ENCODE measurements at places on chromosomes 2 and 18. TPM values are rescaled to one million over a fixed set of nuclear protein-coding genes. Genes with fewer than 3 reads are reported as not detected.

DNA sequence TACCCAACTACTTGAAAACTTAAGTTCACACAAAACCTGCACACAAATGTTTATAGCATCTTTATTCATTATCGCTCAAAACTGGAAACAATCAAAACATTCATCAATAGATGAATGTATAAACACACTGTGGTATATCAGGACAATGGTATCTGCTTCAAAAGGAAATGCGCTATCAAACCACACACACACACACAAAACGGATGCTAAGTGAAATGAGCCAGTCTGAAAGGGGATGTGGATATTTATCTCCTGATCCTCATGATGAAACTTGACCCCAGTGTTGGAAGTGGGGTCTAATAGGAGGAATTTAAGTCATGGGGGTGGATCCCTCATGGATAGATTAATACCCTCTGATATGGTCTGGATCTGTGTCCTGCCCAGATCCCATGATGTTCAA, 22.0 kb downstream of the PDCL3 start:
- no peak for DNase-seq

PAX8 gene
- total RNA-seq, result 0.09 TPM

GRCh38 chr18:43108882-43109281, 6.6 kb downstream of the RIT2 start:
- DNase-seq, result no peak

DNA sequence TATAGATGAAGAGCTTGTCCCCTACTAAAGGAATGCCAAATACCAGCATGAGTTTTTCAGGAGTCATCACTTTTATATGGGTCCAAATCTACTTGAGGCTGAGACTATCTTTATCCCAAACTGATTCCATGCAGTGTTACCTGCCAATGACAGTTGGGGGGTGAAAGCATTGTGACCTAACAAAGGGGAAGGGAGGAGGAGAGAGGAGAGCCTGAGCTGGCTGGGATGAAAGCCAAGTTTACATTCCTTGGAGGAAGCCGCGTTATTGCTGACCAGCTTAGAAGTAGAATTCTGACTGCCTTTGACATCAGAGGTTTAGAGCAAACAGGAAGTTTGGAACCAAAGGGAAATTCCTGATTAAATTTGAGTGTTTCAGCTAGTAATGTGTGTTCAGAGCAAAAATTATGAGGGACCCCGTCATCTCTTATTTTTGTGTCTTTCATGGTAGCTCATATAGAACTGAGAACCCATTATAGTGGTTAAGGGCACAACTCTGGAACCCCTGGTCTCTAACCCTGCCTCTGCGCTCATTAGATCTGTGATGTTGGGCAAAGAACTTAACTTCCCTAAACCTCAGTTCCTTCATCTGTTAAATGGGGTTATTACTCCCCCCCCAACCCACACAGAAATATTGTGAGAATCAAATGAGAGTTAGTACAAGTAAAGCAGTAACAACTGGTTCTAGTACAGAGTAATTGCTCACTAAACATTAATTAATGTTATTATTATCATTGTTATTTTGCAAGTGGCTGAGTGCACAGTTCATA, 199.3 kb upstream of the EPAS1 start:
- DNase-seq, result no peak

FKBP1B gene
- total RNA-seq, result 3.6 TPM

- DNase-seq, result no peak
Measured at GRCh38 chr2:68835621-68836020, 35.6 kb downstream of the BMP10 start.

DNA sequence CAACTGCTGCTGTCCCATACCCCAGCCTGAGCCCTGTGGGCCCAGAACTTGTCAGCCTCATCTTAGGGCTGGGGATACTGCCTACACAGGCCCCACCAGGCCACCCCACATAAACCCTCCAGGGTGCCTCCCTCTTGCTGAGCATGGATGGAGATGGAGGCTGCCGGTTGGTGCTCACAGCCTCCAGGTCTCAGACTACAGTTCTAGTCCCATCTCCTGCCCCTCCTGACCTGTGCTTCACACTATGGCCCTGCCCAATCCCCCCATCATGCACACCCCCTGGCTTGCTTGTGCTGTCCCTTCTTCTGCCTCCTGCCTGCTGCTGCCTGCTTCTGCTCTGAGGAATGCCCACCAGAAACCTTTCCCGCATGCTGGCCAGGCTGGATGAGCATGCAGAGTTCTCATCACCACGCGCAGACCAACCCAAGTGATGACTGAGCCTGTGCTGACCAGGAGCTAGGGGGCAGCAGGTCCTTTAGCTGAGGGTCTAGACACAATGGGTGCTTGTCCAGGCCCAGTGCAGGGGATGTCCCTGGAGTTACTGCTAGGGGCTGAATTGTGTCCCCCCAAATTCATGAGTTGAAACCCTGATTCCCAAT, 138.4 kb upstream of the HS6ST1 start:
- peak; percentile 27 for DNase-seq

MCFD2 gene
- total RNA-seq, result 81.8 TPM

GRCh38 chr18:75249672-75250470, 39.3 kb downstream of the TSHZ1 start:
- DNase-seq, result no peak

GRCh38 chr18:43195421-43195820, 79.9 kb upstream of the RIT2 start:
- no peak for DNase-seq

UGT1A4 gene
- total RNA-seq, result not detected

DNA sequence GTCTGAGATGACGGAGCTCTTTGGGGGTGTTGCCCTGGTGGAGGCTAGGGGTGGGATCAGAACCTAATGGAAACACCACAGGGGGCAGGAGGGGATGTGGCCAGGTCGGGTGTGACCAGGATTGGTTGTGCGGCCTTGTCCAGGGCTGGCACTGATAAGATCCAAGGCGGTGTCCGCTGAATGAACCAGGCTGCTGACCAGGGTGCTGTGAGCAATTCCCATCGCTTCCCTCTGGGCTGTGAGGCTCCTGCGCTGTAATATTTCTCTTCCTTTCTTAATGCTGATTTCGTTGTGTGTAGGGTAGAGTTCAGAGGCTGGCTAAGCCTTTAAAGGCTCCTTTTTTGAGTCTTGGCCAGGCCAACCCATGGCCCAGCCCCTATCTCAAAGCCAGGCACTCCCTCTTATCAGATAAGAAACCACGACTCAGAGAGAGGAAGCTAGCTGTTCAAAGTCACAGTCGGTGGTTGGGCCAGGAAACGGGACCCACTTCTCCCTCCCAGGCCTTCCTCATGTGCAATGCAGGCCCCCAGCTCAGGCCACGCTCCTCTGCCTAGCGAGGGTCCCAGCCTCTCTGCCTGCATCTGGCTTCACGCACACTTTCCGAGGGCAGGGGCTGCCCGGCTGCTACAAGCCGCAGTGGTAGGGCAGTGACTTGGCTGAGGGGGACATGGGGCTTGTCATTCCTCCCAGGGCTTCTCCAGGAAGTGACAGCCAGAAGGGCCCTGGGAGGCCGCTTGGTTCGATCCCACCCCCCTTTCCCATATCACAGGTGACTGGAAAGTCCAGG, 26.0 kb upstream of the FOSL2 start:
- DNase-seq, result no peak

DNA sequence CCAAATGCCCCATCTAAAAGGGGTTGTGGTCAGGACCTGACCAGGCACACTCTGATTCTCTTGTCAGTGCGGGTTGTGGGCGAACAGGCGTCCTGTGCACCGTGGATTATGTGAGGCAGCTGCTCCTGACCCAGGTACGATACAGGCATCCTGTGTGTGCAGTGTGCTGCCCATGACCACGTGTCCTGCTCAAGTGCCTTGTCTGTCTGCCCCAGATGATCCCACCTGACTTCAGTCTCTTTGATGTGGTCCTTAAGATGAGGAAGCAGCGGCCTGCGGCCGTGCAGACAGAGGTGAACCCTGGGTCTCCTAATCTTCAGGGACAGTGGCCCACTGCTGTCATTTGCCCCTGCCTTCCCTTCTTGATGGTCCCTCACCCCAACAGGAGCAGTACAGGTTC, 14.6 kb downstream of the PTPN18 start:
- no peak for DNase-seq

LOXHD1 gene
- total RNA-seq, result 0.09 TPM

DNA sequence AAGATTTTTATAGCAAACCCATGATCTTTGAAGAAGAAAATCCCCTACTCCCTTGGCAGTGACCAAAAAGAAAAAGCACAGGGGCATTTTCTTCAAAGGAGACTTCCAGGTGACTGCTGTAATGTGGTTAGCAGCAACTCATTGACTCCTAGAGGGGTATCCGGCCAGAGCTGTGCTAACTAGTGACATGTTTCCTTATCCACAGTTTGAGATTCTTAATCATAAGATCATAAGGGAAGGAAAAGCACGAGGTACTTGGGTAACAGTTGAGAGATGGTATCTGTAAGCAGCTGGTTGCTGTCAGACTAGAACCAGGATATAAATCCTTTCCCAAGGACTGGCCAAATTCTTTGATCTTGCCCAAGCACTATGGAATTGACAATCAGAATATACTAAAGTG, 124.7 kb downstream of the MREG start:
- no peak for DNase-seq

RAB27B gene
- total RNA-seq, result 0.33 TPM

- no peak for DNase-seq
Measured at GRCh38 chr2:25894135-25894830, 16.0 kb upstream of the ASXL2 start.

- DNase-seq, result no peak
Measured at GRCh38 chr18:22828171-22828570, 105.0 kb upstream of the RBBP8 start.

DNA sequence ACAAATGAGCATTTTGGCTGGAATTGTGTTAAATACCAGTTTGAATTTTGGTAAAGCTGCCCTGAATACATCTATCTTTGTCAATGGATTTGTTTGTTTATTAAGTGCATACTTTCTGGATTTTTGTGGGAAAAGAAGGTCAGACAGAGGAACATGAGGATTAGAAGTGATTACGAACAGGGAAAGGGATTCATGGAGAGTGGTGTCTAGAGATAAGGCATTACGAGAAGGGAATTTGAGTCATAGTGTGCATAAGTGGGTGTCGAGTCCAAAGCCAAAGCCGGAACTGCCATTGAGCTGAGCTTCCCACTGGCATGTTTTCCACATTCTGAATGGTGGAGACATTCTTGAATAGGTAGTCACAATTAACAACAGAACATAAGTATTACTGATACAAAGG, 68.9 kb upstream of the EFEMP1 start:
- no peak for DNase-seq

TNP1 gene
- not detected for total RNA-seq

AQP12A gene
- total RNA-seq, result not detected

LBH gene
- total RNA-seq, result 8.5 TPM

- no peak for DNase-seq
Measured at GRCh38 chr2:148746973-148747372, 102.4 kb downstream of the EPC2 start.

- no peak for DNase-seq
Measured at GRCh38 chr2:232459419-232460035, 3.6 kb downstream of the ALPI start.

DNA sequence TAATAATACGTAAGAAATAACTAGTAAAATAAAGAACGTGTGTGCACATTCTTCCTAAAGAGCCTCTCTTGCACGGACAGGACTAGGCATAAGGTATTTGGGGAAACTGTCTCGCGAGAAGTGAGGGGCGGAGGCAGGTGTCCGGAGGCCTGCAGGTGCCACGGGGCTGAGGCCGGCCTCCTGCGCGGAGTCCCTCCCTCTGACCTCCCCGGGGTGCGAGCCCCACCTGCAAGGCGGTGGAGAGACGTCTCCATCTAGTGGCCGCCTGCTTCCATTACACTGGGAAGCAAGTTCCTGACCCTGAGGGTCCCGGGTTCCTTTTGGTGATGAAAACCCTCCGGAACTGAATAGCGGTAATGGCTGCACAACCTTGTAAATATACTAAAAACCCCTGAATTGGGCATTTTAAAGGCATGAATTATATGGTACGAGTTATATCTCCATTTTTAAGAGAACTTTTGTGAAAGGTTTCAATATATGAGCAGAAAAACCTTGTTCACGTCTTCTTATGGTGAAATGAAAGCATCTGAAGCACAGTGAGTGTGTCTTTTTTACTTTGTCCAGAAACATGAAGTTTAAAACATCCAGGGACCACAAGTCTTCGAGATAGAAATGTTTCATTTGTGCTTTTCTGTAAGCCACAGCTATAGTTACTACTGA, 35.5 kb upstream of the CTDP1 start:
- DNase-seq, result peak; percentile 60

CCL20 gene
- total RNA-seq, result 1.0 TPM

IGFBP2 gene
- total RNA-seq, result 242 TPM

GRCh38 chr2:25381502-25381901, 39.8 kb upstream of the DNMT3A start:
- DNase-seq, result peak; percentile 3

DNA sequence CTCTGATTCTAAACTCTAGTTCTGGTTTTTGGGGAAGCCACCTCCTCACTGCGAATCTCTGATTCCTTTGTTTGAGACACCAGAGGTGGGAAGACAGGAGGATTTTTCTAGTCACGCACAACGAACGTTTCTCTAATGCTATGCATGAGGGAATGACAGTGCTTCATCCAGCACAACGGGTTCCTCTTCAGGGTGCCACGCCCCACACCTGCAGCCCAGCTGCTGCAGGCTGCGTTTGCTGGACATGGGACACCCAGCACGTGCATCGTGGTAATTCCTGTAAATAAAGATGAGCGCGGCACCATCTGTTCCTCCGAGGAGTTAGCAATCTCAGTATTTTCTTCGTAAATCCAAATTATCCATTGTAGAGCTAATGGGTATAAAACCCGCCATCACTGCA, 37.5 kb upstream of the TPO start:
- no peak for DNase-seq

SLC40A1 gene
- total RNA-seq, result 231 TPM

LYPD6 gene
- 0.42 TPM for total RNA-seq

DNA sequence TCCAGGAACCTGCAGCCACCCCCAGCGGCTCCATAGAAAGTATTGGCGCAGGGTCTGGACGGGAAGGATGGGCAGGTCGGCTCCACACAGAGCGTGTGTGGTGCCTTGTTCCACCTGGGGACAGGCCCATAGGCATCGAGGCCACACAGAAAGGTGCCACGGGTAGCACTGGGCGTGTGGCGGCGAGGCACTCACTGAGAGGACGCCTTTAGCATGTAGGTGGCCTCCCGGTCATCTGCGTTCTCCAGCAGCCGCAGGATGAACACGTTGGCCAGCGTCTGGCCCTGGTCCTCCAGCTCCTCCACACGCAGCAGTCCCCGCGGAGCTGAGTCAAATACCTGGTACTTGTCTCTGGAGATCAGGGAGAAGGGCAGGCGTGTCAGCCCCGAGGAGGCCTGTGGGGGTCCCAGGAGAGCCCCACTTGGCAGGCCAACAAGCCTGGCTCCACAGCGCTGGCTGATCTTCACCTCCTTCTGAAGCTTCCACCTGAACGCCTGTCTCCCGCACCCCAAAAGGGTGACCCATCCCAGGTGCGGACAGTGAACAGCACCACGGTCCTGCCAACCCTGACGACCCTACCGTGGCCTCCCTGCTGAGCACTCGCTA, 13.2 kb downstream of the SNORC start:
- DNase-seq, result no peak

GRCh38 chr2:45009303-45009927, at the start of gene SIX2:
SIX2 (minus strand) TSS chr2:45009452; CDS start chr2:45009110, 342 bp downstream.
- peak; percentile 46 for DNase-seq

RAB3GAP1 gene
- total RNA-seq, result 30.0 TPM

DNA sequence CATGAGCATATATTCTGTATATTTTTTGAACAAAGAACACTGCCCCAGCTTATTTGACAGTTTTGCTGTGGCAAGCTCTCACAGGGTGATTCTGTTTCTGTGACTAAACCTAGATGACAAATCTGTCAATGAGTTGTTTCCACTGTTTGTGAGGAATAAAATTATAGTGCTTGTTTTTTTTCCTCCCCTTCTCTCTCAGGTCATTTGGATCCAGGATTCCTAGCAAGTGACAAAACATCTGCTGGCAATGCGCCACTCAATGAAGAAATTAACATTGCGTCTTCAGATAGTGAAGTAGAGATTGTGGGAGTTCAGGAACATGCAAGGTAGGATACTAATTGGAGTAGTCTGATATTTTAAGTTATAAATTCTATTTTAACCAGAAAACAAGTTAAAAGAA, 149.3 kb downstream of the HAUS1 start:
- no peak for DNase-seq

All from liver (tissue), 10 donors.